ENCODE measurements at places on chromosomes 6 and 20. TPM values are rescaled to one million over a fixed set of nuclear protein-coding genes. Genes with fewer than 3 reads are reported as not detected.

DNA sequence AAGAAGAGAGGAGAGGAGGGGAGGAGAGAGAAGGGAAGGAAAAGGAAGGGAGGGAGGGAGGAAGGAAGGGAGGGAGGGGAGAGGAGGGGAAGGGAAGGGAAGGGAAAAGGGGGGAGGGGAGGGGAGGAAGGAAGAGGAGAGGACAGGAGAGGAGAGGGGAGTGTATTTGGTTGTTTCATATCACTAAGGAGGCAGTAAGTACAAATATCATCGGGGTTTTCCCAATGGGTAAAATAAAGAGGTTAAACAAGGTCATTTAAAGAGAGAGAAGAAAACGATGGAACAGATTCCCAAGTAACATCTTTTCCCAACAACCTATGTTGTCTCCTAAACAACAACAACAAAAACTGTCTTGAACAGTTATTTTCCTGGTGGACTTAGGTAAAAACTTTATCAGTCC lies 43.6 kb downstream of the MBOAT1 start:
- no peak for DNase-seq

GRCh38 chr20:62985444-62985778 lies 21.4 kb downstream of the BHLHE23 start:
- DNase-seq = no peak

- DNase-seq = no peak
Observed at GRCh38 chr6:111732390-111732789, 126.7 kb upstream of the TRAF3IP2 start.

GRCh38 chr6:39367700-39368099 lies 45.2 kb upstream of the KCNK16 start:
- DNase-seq = no peak

GRCh38 chr20:38730989-38731737 lies 6.9 kb downstream of the SLC32A1 start:
- peak; percentile 57 for DNase-seq

DNA sequence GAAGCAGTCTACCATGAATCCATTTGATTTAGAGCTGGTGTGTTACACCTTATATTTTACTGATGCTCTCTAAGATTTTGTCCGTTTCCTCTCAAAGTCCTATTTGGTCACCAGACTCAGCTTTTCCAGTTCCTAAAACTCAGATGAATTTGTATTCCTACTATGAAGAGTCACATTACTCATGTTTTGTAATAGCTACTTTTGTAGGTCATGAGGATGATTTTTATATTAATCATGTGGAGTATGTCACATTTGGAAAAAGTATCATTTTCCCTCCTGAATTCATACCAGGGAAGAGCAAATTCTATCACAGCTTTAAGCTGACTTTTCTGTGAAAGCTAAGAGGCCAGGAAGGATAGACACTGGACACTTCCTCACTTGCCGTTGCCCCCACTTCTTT lies 140.6 kb upstream of the SCGN start:
- DNase-seq = no peak

GRCh38 chr6:26514984-26515383 lies 14.9 kb downstream of the BTN1A1 start:
- DNase-seq = no peak

GRCh38 chr6:44712353-44713111 lies 325.0 kb downstream of the CDC5L start:
- no peak for DNase-seq

DNA sequence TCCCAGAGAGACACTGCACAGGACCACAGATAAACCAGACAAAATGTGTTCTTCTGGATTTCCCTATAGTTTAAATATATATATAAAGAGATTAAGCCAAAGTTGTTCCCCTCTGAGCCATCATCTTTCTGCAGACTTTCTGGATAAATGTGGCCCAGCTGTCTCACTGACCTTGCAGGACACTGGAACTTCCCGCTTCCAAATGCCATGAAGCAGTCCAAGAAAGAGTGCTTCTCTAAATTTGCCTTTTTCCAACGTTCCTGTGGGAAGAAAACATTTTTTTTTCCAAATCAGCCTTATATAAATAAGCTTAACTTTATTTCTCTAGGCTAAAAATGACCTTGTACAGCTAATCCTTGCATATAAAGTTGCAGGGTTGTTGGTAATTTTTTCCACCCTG lies 65.7 kb downstream of the CYP39A1 start:
- DNase-seq = no peak

DNA sequence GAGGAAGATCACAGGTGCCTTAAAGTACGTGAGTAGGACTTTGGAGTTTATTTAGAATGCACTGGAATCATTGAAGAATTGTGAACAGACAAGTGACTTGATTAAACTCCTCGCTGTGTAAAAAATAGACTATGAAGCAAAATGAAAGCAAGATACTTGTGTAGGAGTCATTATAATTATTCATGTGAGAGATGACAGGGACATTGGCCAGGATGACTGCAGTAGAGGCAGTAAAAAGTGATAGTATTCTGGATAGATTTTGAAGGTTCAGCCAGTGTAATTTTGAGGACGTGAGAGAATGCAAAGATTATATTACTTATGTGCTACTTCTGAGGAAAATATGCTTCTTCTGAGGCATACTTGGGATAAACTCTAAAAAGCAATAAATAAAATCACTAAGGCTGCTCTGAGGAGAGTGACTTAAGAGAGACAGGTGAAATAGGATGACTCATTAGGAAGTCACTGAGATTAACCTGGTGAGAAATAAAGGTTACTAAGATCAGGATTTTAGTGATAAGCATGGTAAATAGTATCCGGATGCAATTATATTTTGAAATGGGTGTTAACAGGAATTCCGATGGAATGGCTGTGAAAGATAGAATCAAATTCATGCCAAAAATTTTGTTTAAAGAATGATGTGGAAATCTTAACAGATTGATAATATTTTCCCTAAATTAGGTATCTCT lies 202.0 kb downstream of the CENPW start:
- DNase-seq = no peak

DNA sequence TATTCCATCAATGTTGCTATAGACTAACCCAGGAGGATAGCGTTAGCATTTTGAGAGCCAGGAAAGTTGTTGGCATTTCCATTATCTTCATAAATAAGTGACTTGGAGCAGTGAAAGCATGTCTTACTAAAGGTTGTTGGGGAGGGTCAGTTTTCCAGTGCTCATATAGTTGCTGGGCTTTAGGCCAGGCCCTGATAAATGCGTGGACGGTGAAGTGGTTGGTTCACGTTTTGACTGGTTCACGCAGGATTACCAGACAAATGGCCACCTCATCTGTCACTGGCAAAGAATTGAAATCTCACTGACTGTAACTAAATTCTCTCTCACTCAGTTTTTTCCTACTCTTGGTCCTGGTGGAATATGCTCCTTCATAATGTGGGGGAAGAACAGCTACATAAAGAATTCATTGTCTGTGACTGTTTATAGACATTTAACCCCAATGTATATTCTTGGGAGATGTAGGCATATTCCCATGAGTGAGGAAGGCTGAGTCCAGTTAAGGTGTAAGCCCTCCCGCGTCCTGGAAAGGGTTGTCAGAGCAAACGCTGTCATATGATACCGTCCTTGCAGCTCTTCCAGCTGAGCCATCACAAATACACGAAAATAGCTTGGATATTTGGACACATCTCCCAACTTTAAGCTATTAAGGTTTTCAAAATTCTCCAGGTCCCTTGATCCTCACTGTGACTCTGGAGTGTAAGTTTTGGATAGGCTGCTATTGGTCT lies 27.8 kb downstream of the LRRC1 start:
- DNase-seq = no peak

DNA sequence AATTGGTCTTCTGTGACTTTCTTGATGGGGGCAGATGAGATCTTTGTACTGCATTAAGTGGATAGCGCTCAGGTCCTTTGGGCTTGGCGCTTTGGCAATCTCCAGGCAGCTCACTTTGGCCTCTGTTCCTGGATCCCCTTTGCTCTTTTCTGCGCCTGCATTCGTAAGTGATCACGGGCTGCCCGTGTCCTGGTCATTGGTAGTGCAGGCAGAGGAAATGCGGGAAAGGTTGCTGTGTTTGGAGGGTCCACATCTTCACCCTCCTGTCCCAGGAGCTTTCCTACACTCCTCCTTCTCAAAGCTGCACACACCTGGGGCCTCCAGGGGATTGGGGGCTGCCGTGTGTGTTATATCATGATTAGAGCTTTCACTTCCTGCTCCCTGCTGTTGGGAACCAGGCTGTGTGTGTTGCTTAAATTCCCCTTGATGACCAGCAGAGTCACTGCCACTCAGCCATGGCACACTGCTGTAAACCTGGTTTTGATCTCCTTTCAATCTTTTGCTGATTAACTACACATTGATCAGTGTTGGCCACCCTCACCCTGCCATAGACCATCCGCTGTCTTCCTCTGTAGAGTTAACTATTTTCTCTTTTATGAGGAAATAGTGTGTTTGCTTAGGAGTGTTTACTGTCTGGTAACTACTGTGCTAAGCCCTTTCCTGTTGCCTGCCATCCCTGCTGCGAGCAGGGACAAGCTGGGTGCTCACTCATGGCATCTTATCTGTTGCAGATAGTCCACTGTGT lies 13.0 kb upstream of the SNHG17 start:
- no peak for DNase-seq

DNA sequence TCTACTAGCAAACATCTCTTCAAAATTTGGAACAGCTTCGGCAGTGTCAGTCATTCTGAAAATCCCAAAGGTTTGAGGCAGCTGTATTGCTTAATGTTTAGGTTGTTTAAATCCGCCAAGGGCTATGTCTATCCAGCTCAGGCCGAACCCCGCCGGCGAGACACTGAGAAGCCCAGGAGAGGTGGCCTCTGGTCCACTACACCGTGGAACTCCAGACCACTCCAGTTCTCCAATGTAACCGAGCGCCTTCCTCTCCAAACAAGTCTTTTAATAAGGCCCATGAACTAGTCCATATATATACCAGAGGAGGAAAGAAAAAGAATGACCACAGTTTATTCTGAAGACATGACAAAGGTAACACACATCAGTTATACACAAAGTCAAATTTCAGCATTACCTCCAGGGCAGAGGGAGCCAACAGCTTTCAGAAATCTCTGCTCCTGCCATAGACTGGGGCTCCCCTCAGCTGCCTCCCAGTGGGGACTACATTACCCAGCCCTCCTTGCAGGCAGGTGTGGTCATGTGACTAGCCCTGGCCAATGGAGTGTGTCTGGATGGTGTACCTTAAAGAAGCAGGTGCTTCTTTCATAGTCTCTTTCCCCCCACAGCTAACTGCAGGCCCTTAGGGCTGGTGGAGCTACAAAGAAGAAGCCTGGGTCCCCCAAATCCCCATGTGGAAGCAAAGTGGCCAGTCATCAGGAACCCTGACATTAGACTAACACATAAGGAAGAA lies at the start of gene RAMACL:
RAMACL (minus strand) TSS at position 255 of the 733 bp plus-strand sequence; CDS start at position 54, 201 bp downstream.
- no peak for DNase-seq

GRCh38 chr6:159180001-159180400 lies 10.8 kb downstream of the FNDC1 start:
- DNase-seq = no peak

DNA sequence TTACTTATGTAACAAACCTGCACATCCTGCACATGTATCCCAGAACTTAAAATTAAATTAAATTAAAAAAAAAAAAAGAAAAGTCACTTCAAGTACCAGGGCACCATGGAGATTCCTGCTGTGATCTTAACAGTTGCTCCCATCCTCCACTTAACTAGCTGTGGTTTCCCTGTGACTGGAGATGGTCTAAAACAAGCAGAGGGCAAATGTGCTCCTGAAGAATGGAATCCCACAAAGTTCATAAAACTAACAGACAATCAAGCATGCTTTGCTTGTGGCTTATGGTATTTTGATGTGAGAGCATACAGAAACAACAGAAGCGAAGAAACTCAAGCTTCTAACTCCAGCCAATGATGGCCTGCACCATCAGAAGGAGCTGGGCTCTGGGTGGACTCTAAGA lies 153.6 kb upstream of the KCNK16 start:
- DNase-seq = no peak

DNA sequence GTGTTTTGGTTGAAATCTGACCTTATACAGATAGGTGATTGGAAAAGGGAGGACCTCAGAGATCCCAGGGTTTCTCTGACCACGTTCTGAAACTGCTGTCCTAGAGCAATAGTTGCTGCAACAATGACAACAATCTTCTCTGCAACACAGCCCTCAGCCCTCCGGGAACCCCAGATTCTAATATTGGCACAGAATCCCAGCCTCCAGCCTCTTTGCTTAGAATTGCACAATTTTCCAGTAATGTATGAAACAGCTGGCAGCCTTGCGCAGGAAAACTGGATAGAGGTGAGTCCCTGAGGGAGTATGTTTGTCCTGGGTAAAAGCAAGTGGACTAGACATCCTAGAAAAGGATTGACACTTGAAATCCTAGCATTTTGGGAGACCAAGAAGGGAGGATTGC lies 30.4 kb upstream of the PNRC1 start:
- DNase-seq = peak; percentile 56

GRCh38 chr6:161080263-161080970 lies 88.8 kb downstream of the MAP3K4 start:
- no peak for DNase-seq

DNA sequence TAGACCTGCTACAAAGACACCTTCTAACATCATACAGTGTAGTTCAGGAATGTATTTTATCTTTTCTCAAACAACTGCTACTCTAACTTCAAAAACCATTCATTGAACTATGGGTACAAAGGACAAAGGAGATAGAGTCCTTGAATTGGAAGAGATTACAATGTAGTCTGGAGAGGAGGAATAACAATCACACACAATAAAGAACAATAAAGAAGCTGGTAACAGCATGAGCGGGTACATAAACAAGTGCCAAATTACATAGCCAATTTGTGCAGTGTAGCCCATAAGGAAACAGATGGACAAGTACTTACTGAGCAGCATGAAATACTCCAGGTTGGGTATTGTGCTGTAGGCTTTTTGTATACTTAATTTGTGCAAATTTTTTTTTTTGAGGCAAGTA lies 44.3 kb downstream of the OSTM1 start:
- no peak for DNase-seq

DNA sequence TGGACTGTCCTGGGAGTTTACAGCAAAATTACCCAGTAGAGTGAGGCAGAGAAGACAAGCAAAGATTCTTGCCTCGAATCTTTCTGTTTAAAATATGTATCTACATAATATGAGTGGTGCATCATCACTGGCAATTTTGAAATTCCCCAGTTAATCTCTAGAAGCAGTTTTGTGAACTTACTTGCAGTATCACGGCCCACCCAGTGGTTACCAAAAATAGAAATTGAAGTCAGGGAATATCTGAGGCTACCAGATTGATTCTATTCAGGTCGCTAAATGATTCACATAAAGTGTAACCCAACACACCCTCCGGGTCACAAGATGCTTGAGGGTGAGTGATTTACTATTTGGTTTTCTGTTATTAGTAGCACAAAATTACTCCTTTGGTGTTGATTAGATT lies 111.9 kb downstream of the PPP1R14C start:
- DNase-seq = no peak

Gene ADGB
- not detected for total RNA-seq

Gene FAM83B
- total RNA-seq = 0.37 TPM

Gene DEFB132
- 2.4 TPM for total RNA-seq

Gene ENPP5
- 2.0 TPM for total RNA-seq

Gene TMEM244
- not detected for total RNA-seq

Gene CD83
- total RNA-seq = 7.8 TPM

Gene PCMT1
- 98.2 TPM for total RNA-seq

Gene NUDT3
- total RNA-seq = 46.0 TPM

Gene ERGIC3
- 143 TPM for total RNA-seq

Gene SOX12
- 2.2 TPM for total RNA-seq

Gene FNDC1
- total RNA-seq = 0.28 TPM
